Peyer's patch (tissue), 4 donors: ENCODE measurements at places on chromosomes 16 and 17.

DNA sequence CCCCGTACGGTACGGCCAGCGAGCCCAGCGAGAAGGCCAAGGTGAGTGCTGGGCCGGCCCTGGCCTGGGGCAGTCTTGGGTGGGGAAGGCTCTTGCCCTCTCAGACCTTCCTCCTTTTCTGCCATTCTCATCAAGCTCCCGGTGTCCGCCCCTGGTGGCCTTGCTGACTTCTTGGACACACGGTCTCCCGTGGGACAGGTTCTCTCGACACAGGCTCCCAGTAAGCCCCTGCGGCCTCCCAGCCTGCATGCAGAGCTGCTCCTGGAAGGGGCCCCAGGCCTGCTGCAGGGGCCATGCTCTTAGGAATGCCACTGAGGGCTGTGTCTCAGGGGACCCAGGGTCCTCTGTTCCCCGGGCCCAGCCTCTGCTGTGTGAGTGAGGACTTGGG, 17.6 kb downstream of the PRSS27 start:
- DNase-seq, result no peak

- DNase-seq, result no peak
Observed at GRCh38 chr16:87264634-87265033, 52.6 kb downstream of the C16orf95 start.

- DNase-seq, result no peak
Observed at GRCh38 chr16:54282928-54283724, 3.5 kb downstream of the IRX3 start.

- no peak for DNase-seq
Observed at GRCh38 chr17:12744298-12744697, 45.0 kb upstream of the ARHGAP44 start.

GRCh38 chr16:30533748-30534367, 800 bp downstream of the ZNF747 start:
- no peak for DNase-seq

DNA sequence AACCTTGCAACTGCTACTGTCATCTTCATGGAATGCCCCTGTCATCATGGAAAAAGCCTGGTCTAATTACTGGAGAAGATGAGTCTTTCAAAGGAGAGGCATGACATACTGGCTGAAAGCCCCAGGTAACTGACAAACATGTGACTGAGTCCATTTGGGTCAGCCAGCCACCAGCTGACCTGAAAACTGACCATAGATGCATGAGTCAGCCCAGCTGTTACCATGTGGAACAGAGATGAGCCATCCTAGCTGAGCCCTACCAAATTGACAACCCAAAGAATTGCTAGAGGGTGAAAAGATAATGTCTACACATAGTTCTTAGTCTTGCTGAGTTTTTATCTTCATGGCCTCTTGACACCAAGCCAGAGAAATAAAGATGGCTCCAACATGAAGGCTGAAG, 311.8 kb downstream of the UTP18 start:
- no peak for DNase-seq

GRCh38 chr16:80683646-80684045, 120.8 kb downstream of the CDYL2 start:
- no peak for DNase-seq

- no peak for DNase-seq
Observed at GRCh38 chr17:35791681-35792350, 3.6 kb downstream of the MMP28 start.

DNA sequence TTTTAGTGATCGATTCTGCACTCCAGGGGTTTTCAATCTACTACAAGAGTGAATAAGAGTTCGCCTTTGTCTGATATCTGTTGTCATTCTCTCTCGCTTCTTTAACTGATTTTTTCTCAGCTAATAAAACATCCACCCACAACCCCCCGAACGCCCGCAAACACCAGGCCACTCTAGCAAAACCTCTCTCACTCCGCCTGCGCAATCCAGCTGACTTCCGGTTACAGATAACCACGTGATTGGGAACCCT, 338 bp upstream of the RPL19 start:
- peak; percentile 96 for DNase-seq

- no peak for DNase-seq
Observed at GRCh38 chr16:35516551-35516950, 2057.1 kb downstream of the TP53TG3F start.

DNA sequence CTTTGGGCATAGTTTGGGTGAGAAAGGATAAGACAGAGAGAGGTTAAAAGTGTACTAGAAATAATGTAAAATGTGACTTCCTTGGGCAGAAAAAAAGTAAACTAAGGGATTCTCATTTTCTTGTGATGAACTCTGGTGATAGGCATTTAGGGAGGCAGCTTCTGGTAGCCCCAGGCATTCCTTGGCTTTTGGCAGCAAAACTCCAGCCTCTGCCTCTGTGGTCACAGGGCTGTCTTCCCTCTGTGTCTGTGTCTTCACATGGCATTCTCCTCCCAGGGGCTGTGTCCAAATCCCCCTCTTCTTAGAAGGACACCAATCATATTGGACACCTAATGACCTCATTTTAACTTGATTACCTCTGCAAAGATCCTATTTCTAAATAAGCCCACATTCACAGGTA, 54.7 kb downstream of the HS3ST3B1 start:
- DNase-seq, result no peak

- no peak for DNase-seq
Observed at GRCh38 chr16:81600275-81600674, 155.7 kb downstream of the CMIP start.

DNA sequence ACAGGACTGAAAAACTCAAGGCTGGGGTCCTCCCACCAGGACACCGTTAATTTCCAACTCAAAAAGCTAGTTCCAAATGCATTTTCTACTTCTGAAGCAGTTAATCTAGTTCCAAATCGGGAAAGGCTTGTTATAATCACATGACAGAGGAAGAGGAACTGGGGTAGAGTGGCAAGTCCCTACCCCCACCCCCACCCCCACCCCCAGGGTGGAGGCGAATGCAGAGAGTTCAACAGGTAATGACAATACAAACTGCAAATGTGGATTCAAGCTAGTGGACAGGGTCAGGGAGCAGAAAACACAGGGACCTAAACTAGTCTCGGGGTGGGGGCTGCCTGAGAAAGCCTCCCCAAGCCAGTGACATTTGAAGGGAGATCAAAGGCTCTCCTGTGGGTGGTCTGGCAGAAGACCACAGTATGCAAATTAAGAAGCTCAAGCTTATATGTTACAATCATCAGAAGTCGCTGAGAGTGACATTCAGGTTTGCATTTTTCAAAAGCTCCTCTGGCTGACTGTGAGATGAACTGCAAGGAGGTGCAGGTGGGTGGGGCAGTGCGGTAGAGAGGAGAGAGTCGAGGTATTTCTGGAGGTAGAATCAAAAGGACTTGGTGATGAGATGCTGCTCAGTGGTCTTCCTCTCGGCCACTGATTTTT, 56.4 kb upstream of the SLC25A19 start:
- peak; percentile 81 for DNase-seq

DNA sequence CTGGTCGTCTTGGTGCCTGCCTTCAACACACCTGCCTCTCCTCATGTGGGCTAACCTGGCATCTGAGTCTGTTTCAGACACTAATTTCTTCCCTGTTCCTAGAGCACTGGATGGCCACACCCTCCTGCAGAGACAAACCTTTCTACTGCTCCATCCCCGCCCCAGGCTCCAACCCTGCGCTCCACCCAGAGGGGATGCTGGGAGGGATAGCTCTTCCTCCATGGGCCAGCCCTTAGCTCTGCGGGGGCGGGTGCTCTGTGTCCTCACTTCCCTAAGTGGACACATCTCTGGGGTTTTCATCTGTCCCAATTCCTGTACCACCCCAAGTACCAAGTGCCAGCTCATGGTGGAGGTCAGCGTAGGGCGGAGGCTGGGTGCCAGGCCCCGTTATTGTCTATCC, 11.0 kb upstream of the CRISPLD2 start:
- no peak for DNase-seq

DNA sequence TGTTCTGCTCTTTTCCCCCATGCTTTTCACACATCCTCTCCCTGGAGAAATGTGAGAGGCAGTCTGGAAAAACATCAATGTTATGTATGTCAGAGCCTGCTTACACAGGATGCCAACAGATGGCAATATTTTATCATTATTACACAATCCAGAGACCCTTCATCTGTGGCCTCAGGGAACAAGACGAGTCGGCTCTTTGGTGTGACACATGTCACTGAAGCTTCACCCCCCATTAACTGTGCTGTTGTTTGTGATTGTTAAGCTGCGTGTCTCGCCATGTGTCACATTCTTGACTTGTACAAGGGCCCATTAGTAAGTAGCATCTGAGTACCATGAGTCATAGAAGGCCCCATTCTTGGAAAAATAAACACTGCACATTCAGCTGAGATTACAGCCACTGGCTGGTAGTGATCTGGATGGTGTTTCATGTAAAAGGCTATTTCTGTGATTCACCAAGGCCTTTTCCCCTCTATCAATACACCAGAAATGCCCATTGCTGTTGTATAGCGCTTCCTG, 682.1 kb upstream of the SOX9 start:
- no peak for DNase-seq

DNA sequence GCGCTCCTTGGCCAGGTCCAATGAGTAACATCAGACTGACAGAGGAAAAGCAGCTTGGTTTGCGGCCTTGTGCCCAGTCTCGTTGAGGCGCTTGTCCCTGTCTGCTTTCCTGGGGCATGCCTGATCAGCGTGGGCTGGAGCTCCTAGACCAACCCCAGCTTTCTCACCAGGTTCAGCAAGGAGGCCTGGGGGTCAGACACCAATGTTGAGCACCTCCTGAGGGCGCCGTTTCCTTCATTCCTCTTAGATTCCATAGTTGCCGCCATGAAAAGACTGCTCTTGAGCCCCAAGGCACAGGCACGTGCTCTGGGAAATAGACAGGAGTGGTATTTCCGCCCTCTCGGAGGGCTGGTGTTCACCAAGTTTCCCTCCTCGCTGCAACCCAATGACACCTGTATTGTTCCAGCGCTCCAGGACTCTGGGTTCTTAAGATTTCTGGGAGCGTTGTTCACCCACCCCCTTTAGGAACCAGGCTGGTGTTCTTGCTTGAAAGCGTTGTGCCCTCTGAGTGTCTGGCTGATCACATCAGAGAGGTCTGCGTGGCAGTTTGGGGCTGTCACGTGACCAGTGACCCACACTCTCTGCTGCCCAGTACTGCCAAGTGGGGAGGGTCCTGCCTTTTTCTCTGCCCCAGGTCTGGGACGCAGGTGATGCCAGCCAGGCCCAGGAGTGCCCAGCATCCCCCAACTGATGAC, 18.0 kb downstream of the KCTD2 start:
- no peak for DNase-seq

DNA sequence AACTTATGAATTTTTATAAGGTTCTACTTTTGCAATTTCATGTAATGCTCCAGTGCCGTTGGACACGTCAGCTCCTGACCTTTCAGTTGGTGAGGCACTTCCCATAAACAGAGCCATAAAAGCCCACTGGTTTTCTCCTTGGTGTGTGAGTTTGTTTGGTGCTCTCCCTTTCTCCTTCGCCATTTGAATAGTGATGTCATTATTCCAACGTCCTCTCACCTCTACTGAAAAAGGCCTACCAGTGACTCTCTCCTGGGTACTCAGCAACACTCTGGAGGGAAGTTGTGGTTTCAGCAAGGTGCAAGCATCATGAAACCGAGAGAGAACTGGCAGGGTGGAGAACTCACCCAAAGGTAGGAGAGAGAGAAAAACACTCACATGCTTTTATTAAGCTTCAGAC, 29.6 kb upstream of the HNF1B start:
- no peak for DNase-seq

- no peak for DNase-seq
Observed at GRCh38 chr16:72111657-72112451, 18.2 kb downstream of the DHX38 start.

DNA sequence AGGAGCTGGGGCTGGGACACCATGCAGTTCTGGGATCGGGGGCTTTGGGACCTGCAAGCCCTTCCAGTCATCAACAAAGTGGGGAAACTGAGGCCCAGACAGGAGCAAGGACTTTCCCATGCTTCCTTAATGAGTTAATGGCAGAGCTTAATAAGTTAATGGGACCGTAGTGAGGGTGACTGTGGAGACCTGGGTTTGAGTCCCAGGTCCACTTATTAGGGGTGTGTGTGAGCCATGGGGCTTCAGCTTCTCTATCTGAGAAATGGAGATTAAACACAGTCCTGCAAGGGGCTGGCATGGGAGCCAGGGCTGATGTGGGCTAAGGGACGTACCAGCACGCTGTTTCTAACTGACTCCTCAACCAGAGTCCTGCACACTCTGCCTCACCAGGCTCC, 41.7 kb upstream of the NKD1 start:
- DNase-seq, result no peak
